ENCODE measurements at places on chromosomes 2 and 18.

- DNase-seq: no peak
Measured at GRCh38 chr18:63073481-63073880, 246.1 kb downstream of the BCL2 start.

DNA sequence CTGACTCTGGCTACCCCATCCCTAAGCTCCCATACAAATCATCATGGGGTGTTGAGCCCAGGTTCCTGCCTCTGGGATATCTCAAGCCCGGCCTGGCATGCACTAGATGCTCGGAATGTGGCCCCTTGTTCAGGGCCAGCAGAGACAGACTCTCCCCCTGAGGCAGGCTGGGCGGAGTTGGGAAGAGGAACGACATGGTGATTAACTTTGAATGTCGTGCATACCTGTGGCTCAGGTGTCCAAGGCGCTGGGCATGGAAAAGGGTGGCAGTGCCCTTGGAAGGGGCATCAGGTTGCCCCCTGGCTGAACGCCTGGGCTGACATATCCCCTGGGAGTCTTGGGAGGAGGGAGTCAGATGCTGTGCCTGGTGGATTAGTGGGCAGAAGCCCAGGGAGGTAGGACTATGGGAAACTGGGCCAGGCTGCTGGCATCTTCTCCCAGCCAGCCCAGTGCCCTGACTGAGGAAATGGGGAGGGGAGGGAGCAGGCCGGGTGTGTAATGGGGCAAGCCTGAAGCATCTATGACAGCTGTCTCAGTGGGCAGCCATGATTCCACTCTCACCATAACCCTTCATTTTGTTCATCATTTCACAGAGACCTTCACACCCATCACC lies 57.8 kb upstream of the OTOF start:
- DNase-seq: no peak

GRCh38 chr2:151905963-151906632 lies 77.9 kb upstream of the ARL5A start:
- DNase-seq: no peak

DNA sequence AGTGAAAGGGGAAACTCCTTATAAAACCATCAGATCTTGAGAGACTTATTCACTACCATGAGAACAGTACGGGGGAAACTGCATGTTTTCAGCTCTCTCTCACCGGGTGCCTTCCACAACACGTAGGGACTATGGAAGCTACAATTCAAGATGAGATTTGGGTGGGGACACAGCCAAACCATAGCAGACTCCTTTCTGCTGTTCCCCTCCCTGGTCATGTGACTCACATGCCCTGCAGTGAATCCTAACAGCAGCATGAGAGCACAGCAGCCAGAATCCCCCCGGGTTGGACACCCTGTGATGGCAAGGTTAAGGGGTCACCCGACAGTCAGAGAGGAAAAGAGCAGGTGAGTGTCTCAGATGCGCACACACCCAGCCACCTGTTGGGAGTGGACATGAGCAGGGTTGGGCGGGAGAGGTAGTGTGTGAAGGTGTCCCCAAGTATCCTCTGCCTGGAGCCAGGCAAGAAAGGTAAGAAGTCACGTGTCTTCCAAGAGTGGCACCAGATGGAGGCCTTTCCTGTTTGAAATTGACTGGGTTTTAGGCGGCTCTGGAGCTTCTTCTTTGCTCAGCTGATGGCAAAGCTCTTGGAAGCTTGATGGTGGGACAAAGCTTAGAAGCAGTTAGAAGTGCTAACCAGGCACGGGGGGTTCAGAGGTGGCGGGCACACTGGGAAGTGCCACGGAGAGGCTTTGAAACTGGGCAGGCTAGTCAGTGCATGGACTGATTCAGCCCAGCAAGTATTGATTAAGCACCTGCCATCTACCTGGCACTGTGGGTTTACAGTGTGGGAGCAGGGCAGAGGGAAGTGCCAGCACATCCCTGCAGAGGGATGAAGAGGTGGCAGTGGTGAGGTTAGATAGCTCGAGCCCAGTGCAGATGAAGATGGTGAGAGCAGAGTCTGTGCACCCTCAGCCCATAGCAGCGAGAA lies 68.7 kb downstream of the RHOB start:
- DNase-seq: no peak

DNA sequence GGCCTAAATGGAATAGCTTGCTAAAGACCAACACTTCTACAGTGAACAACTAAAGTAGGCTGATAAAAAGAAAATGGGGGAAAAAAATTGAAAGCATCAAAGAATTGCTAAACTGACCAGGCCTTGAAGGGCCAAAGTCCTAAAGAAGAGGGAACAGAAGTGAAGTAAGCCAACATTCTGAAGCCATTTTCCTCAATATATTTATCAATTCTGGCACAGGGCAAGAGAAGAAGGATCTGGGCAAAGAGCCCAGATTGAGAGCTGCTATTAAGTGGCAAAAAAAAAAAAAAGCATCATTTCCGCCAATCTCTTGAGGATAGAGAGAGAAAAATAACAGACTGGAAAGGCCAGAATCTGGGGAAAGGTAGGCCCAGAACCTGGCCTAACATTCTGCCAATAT lies 25.7 kb downstream of the FANCL start:
- DNase-seq: no peak

DNA sequence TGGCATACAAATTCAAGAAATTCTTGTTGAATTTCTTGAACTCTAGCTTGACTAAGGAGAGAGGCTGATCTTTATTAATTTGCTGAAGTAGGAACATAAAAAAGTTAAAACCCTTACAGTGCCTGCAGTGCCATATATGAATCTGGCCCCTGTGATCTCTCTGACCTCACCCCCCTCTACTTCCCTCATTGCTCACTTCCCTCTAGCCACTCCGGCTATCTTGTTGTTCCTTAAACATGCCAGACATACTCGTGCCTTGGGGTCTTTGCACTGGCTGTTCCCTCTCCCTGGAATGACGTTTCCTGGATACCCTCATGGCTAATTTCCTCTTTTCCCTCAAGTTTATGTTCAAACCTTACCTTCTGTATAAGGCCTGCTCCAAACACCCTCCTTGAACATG lies 246.3 kb upstream of the SIX2 start:
- DNase-seq: no peak

GRCh38 chr2:127428057-127428814 lies 10.0 kb downstream of the PROC start:
- DNase-seq: no peak

DNA sequence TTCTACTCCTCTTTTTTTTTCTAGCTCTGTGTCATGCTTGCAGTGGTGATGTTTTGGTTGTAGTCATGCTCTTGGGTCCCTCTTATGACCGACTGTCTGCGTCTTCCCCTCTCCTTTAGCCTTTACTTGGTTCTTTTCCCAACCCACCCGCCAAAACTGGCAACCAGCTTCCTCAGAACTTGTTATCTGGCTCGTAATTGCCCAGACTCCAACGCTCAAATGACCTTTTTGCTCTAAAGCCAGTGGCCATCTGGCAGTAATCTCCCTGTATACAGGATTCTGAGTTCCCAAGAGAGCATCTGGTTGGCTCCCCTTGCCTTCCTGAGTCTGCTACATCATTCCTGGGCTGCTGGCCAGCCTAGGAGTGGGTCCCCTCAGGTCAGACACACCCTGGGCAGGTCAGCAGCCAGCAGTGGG lies 147.2 kb downstream of the MGAT5 start:
- DNase-seq: no peak

DNA sequence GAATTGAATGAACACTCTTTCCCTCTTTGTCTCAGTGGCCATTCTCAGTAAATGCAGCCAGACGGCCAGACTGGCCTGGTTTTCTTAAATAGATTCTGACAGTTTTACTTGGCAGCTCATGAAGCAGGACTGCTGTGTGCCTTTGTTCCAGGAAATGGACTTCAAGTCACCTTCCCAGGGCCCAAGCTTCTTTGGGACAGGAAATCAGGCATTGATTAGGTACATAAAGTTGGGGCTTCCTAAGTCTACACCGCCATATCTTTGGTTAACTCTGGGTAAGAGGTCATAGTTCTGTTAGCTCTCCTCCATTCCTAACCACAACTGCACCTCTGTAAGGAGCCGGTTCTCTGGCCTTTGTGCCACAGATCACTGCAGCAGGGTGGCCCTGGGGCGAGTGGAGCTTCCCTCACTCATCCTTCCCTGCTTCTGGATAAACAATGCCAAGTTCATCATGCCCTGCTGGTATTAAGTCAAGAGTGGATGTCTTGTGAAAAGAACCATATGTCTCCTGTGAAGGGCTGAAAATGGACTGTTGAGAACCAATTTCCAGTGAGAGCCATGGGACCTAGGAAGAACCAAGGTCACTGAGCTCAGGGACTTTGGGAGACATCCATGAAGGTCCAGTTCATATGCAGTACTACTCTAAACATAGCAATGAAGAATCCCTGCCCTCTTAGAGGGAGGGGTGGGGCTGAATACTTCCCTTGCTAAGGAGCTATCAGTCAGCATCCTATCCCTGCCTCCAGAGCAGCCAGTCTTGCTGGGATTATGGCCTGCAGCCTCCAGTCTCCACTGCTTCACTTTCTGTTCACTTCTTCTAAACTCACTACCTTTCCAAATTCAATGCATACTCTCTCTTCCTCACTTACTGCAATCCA lies 122.6 kb upstream of the XPO1 start:
- DNase-seq: no peak

- peak; percentile 27 for DNase-seq
Measured at GRCh38 chr2:86337244-86337835, at the start of gene REEP1. TSS of gene REEP1 (minus strand) at chr2:86337626. CDS start at chr2:86337510, 116 bp downstream.

GRCh38 chr2:7692657-7693161 lies 775.5 kb downstream of the RNF144A start:
- DNase-seq: no peak

- no peak for DNase-seq
Measured at GRCh38 chr2:446963-447530, 159.2 kb upstream of the ALKAL2 start.

- no peak for DNase-seq
Measured at GRCh38 chr2:137096693-137097092, 331.3 kb downstream of the THSD7B start.

DNA sequence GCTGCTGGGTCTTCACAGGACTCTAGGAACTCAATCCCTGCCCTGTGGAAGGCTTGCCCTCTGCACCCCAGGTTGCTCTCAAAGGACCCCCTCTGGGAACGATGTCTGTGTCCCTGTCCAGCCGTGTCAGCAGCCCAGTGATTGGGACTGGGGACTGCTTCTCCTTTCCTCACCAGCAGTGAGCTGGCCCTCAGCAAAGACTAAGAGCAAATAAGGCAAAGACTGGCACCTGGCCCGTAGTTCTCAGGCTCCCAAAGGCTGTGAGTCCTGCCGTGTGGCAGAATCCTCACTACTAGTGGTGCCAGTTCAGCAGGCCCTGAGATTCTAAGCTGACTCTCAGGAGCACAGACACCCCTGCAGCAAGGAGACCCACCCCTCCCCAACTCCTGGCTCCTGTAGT lies 47.8 kb downstream of the TMEM163 start:
- no peak for DNase-seq

DNA sequence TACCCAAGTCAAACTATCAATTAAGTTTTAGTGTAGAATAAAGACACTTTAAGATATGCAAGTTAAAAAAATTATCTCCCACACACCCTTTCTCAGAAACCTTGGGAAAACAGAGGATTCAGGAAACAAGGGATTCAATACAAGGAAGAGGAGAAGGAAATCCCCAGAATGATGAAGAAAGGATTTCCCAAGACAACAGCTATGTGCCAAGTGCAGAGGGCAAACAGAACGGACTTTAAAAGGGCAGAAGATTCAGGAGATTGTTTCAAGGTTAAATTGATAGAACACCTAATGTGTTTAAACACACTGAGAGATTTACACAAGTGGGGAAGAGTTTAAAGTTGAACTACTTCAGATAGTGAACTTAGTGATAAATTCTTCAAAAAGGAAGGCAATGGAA lies 71.5 kb upstream of the EPAS1 start:
- DNase-seq: no peak

DNA sequence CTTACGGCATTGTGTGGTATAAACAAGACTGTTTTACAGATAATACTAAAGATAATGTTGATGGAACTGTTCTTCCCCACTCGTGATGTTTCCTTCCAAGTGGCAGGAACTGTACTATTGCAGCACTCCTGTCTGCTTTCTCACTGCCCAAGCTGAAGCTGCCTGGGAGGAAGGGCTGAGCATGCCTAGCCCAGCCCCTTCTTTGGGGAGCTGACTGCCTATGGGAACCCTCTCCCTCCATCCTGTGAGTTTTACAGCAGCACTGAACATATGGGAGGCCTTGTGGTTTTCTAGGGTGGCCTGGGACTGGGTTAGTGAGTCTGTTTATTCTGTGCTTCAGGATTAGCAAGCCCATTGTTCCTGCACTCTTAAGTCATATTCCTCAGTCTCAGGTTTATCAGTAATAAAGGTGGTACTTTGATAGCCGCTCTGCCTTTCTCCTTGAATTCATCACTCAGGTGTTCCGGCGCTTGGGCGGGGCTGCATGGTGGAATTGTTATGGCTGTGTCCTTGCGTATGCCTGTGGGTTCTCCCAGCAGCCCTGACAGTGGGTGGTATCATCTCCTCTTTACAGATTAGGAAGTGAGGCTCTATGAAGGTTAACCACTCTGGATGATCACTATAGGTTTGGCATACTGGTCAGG lies 379.7 kb downstream of the PTPRM start:
- DNase-seq: no peak

DNA sequence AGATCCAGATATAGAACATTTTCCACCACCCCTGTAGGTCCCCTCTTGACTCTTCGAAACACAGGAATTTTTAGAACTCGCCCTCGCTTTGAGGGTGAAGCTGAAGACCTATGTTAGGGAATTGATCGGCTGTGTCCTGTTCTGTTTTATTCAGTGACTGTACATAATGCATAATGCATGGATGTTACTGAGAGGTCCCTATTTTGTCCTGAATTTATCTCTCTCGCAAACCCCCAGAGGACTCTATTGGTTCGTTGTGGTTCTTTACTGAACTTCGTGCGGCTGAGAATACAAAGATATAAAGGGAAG lies 431 bp upstream of the EIF5B start:
- no peak for DNase-seq

GRCh38 chr2:85133751-85134254 lies 611 bp downstream of the TCF7L1 start:
- DNase-seq: peak; percentile 20

DNA sequence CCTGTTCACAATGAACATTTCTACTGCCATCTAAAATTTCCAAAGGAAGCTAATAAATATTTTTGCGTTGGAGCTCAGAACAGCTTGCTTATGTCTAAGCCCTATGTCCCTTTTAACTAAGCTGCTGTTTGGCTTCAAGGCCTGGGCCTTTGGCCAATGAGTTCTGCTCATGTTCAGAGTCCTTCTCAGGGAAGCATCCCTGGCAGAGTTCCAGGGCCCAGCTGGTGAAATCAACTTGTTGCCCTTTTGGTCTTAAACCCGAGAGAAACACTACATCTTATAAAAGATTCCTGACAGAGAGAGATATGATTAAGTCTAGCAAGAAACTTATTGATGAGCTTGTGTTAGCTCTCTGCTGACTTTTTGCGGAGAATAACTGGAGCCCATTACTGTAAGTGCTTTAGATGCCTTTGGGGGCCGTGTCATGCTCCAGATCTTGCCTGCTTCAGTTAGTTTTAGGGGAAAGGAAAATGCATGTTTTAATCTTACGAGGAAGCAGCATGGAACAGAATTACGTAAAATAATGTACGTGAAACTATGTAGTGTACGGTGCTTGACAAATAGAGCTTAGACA lies 102.5 kb upstream of the NOSTRIN start:
- no peak for DNase-seq

DNA sequence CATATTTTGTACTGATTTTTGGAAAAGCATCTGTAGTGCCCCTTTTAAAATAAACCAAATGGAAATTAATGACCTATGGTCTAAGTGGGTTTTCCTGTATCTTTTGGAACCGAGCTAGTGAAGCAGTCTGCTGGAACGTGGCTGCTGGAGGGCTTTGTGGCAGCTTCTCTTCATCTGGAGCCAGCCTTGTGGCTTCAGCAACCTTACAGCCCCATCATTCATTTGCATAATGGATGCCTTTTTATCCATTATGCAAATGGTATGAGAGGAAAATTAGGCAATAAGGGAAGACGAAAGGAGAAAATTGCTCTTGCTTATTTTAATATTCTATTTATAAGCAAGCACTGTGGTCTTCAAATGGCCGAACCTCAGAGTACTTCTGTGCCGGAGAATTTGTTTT lies 421.0 kb downstream of the PARD3B start:
- no peak for DNase-seq
